ENCODE measurements at places on chromosomes 4 and X.

DNA sequence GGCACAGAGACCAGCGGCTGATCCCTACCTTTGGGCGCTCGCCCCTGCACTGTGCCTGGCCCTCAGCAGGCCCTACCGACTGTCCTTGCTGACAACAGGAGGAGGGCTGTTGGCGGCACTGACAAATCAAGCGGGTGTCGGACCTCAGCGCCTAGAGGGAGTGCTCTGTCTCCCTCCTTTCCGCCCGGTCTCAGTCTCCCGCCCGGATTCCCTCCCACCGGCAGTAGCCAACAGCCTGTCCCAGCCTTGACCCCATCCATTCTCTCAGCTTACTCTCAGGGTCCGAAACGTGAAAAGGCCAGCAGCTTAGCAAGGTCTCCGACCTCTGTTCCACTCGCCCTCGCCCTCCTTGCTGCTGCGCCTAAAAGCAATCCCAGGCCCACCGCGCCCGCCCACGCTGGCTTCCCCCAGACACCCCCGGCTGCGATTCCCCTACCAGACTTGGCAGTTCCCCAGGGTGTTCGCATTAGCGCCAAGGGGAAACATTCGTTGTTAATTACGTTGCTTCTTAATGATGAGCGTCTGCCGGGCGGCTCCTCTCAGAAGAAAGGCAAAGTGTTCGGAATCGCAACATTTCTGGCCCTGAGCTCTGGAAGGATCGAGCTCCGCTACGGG, 96.2 kb downstream of the SOWAHB start:
- peak; percentile 69 for DNase-seq

GRCh38 chr4:119246177-119246733, 33.7 kb downstream of the USP53 start:
- no peak for DNase-seq

DNA sequence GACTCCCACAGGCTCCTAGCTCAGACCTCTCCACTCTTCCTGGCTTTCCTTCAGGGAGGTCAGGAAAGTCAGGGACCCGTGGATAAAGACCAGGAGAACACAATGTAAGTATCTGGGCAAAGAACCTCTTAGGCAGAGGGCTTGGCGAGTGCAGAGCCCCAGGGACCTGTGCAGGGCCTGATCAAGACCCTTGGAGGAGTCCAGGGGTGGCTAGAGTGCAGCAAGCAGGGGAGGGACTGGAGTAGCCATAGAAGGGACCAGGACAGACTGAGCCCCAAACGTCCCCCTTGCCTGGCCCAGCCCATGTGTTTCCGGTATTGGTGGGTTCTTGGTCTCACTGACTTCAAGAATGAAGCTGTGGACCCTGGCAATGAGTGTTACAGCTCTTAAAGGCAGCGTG, 5.9 kb upstream of the TNIP2 start:
- DNase-seq, result no peak

DNA sequence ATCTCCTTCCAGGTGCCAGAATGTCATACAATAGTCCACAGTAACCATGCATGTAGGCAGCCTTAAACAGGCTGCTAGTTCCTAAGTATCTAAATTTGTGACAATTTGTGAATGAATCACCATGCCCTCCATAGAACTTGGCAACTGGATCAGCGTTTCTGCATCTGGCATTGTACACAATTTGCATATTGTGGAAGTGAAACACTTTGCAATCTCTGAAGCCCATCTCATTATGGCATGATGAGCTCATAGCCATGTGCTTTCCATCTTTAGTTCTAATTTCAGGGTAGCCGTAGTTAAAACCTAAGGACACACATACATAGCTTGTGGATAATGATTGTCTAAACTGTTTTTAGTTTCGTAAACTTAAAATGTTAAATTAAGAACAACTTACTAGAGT, 573.6 kb downstream of the PPP4R3C start:
- no peak for DNase-seq

DNA sequence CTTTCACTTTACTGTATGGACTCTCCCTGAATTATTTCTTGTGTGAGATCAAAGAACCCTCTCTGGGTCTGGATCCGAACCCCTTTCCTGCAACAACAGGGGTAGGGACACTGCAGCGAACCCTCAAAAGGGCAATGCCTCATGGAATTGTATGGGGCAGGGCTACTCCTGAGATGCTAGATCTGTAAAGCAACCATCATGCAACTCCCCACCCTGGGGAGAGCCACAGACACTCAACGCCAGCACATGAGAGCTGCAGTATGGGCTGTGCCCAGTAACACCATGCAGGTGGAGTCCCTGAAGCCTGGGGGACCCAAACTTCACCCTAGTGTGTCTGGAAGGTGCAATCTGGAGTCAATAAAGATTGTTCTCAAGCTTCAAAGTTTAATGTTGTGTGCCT, 304.7 kb downstream of the DCHS2 start:
- no peak for DNase-seq

- DNase-seq, result no peak
These were observed 200.7 kb downstream of the CRLF2 start for GRCh38 chrX:1011691-1012283.

DNA sequence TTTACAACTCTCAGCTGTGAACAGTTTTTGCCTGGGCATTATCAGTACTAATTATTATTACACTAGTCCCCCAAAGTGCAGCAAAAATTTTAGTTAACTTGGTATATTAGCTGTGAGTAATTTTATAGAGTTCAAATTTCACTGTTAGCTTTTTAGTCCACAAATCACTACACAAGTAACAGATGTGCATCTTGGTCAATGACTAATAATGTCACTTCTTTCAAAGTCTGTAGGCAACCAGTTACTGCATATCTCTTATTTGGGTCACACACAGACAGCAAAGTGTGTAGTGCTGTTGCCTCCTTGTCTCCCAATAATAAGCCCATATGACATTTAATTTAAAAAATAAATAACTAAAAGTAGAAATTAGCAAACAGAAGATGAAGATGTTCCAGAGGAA, 159.9 kb downstream of the SCFD2 start:
- DNase-seq, result no peak

Data from ecto neural progenitor cell (in vitro differentiated cells).